ENCODE measurements at places on chromosomes 4 and X.

DNA sequence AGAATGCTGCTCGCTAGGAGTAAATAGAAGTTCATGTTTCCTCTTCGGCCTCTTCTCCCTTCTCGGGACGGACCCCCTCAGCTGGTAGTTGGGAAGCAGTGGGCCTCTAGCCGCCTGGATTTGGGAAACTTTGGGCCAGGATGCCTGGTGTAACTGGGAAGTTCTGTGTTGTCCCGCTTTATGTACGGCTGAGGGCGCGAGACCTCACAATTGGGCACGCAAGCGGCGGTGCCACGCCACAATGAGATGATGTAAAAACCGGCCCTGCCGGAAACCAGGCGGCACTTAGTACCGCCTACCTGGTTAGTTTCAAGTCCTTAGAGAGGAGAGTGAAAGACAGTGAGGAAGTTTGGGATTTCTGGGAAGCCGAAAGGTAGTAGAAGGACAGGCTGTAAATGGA lies at the start of gene CT83:
CT83 (minus strand) TSS at position 155 of the 400 bp plus-strand sequence; CDS start at position 35, 120 bp downstream.
- no peak for DNase-seq

- no peak for DNase-seq
Observed at GRCh38 chr4:113750296-113750695, 11.2 kb downstream of the CAMK2D start.

- DNase-seq: no peak
Observed at GRCh38 chr4:18636001-18636585, 614.5 kb upstream of the LCORL start.

DNA sequence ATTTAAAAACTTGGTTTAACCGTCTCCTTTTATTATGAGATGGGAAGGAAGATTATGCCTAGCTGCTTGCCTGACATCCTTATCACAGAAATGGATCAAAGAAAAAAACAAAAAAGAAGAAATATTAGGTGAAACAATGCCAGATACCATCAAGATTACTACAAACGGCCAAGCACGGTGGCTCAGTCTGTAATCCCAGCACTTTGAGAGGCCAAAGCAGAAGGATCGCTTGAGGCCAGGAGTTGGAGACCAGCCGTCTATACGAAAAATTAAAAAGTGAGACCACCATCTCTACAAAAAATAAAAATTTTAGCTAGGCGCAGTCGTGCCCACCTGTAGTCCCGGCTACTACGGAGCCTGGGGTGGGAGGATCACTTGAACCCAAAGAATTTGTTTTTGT lies 2.3 kb downstream of the FRYL start:
- no peak for DNase-seq

GRCh38 chr4:36316607-36317006 lies 35.2 kb downstream of the DTHD1 start:
- DNase-seq: no peak

All from cardiac septum (tissue), 1 donor.